ENCODE measurements at places on chromosomes 2 and 18. TPM values are rescaled to one million over a fixed set of nuclear protein-coding genes. Genes with fewer than 3 reads are reported as not detected.

TYMS gene
- total RNA-seq: 9.7 TPM

CSRNP3 gene
- total RNA-seq: not detected

IL1B gene
- total RNA-seq: not detected

PFN4 gene
- total RNA-seq: 0.28 TPM

GALNT14 gene
- 0.29 TPM for total RNA-seq

ZC3H15 gene
- total RNA-seq: 44.6 TPM
